ENCODE measurements at places on chromosomes 13 and 19. TPM values are rescaled to one million over a fixed set of nuclear protein-coding genes. Genes with fewer than 3 reads are reported as not detected.

IFNL1 gene
- total RNA-seq, result not detected

DNA sequence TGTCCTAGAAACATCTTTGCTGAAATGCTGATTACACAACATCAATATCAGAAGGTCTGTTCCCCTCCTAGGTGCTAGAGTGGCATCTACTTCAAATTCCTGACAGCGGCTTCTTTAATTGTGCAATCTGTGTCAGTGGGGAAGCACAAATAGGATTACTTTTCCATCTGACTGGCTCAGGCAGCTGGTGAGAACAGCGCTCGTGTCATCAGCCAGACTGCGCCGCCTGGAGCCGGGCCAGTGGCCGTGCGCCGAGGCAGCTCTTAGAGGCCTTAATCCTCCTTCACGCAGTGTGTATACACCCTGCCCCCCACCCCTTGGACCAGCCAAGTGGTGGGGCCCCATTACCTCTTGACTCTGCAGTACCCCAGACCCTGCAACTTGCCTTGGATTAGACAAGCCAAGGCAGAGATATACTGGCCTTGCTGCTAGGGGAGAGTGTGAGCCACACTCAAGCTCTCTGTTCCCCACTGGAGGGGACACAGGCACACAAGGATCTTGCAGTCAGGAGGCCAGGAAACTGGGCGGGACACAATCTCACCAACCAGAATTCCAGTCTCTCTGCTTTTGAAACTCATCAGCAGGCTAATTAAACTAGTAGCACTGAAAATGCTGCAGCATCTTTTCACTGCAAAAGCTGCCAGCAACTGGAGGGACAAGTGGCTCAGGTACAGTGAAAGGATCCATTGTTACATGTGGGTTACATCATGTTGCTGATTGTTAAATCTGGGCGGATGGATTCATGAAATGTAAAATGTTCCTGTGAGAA lies 48.9 kb upstream of the EPHX3 start:
- no peak for DNase-seq

TYROBP gene
- not detected for total RNA-seq

- no peak for DNase-seq
Observed at GRCh38 chr19:3413796-3414327, 47.5 kb downstream of the NFIC start.

STARD13 gene
- total RNA-seq, result 20.6 TPM

- no peak for DNase-seq
Observed at GRCh38 chr13:107680115-107680514, 535.2 kb downstream of the LIG4 start.

- no peak for DNase-seq
Observed at GRCh38 chr19:1304197-1304924, 18.7 kb downstream of the EFNA2 start.

DNA sequence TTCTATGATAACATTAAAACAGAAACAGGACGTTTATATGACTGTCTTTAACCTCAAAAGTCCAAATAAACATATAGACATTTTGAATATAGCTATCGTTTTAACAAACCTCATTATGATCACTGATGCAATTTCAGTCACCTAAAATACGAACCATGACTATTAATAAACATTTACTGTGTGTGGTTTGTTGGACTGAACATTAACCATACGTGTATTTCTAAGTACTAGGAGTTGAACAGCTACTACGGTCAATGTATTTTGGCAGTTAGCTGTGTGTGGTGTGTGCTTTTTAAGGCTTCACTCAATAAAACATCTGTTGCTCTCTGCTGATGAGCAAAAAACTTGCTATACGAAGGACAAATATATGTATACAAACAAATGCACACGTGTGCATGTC lies 281.4 kb downstream of the ABCC4 start:
- no peak for DNase-seq

DNA sequence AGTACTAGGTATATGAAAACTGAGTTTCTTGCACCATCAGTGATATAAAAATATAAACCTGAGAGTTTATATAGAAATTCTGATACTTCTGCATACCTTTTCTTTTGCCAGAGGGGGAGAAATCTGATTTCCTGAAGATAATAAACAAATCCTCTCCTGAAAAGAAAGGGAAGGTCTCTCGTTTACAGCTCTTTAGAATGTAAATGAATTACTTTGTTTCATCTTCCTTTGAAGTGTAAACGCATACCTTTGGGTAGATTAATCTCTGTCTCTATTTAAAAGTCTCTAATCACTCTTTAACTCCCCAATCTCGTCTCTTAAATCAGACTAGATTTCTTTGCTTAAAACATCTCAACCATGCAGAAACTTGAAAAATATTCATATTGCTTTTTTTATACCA lies 1092.9 kb downstream of the SLITRK5 start:
- no peak for DNase-seq

DNA sequence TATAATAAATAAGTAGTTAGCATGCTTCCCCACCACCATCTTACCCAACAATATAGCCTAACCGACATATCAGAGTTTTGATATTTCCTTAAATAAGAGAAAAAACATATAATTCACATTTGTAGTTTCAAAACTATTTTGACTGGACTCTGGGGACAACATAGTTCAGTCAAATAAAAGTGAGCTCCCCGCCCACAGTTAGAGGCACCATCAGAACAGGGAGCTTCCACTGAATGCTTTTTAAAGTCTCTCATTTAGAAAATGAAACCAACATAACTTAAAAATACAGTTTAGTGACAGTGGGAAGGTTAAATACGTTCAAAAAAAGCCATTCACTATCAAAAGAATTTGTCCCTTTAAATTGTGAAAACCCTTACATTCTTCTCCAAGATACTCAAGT lies 92.8 kb downstream of the EPSTI1 start:
- no peak for DNase-seq

DOCK9 gene
- 419 TPM for total RNA-seq
